ENCODE measurements at places on chromosomes 1 and 21.

DNA sequence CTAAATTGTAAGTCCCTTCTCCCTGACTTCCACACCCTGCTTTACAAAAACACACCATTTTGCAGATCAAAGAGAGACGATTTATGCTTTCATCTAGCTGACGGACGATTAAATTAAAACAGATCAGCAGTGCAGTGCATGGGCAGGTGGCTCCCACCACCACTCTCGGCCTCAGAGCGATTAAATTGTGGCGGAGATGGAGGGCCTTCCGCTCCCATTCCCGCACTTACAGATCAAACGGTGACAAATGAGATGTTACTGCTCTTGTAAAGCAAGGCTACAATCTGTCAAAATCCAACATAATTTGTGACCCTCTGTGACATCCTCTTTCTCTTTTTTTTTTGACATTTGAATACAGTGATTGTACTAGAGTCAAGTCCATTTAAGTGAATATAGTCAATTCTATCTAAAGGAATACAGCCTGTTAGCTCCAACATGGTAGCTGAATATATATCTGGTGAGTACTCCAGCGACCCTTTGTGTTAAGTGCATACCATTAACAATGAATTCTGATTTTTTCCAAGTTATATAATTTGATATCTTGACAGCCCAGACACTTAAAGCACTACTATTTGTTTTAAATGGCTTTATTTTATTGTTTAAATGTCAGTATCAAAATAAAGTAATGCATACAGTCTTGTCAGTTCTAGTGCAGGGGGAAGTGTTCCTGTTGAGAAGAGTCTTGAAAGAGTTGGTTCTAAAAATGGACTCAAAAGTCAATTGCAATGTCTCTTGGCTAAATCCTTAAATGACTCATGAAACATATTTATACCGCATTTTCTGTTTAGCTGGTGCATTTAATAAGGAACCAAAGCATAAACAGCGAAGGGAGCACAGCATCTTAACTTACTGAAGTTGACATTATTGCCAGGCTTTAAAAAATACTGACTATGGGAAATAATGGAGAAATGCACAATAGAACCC is 109.0 kb downstream of the ESRRG start:
- DNase-seq = no peak

GRCh38 chr1:36304970-36305914 is 926 bp upstream of the SH3D21 start:
- DNase-seq = no peak

DNA sequence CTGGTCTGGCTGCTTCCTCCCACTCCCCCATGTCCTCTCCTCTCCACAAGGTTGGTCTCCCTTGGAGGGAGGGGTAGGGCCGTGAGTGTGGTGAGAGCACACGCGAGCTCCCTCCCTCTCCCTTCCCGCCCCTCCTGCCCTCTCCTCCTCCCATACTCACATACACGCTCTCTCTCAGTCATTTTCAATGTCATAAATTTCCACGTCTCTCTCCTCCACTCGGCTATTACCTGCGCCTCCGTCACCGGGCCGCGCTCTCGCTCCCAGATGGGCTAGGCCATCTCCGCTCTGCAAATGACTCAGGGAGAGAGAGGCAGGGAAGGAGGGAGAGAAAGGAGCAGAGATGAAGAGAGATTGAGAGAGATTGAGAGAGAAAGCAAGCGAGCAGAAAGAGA is 36.7 kb upstream of the DMBX1 start:
- DNase-seq = no peak

GRCh38 chr1:70916034-70916427 is 131.6 kb downstream of the PTGER3 start:
- no peak for DNase-seq

DNA sequence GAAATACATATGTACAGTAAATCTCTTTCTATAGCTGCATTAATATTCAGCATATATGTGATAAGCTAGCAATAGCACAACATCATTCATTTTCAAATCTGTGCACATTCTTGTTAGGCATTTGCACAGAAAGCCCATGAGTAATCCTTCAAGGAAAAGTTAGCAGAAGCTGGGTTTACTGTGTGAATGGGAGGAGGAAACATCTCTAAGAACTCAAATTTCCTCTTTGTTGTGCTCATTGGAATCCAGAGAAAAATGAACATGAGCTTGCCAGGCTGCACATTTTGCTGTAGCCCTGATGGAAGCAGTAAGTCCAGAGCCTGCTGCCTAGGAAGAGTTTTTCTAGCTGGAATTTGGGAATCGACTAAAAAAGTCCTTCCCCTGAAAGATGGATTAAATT is 214.2 kb upstream of the FOXD3 start:
- DNase-seq = no peak

DNA sequence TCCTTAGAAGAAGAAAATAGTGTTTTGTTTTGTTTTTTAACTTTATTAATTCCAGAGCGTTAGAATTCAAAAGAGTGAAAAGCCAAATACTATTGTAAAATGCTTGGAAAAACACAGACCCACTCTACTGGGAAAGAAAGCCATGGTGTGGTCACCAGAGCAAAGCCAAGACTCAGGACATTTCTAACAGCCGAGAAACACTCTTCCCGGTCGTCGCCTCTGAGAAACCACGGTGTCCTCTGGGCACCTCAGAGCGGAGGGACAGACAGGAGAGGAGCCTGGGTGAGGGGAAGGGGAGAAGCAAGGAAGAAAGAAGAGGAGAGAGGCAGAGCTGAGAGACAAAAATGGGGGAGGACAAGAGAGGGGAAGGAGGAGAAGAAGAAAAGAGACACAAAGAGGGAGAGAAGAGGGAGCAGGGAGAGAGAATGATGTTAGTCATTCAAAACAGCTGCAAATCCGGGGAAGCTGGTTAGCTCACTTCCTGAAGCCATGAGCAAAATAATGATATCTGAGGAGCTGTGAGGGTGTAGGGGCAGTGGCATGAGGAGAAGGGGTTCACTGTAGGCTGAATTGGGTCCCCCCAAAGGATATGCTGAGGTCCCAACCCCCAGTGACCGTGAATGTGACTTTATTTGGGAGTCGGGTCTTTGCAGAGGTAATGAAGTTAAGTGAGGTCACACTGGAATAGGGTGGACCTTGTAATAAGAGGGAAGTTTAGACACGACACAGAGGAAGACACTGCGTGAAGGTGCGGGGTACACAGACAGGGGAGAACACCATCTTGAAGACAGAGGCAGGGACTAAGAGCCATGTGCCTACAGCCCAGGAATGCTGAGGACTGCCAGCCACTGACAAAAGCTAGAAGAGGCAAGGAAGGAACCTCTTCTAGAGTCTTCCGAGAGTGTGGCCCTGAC is 58.2 kb upstream of the DMRTB1 start:
- no peak for DNase-seq

DNA sequence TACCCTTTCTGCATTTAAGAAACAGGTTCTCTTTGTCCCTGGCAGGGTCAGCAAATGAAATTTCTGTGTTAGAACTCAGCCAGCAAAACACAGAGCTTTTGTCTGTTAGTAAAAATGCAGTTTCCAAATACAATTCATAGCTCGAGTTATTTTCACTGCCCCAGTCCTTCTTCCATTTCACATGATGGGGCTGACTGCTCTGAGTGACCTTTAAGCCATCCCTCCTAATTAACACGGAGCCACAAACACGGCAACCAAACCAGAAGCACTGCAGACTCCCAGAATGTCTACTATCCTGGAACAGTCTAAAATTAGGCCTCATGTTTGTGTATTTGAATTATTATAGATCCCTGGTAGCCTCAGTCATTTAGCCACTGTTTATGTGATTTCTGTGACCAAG is 99.1 kb upstream of the RGS4 start:
- DNase-seq = no peak

- DNase-seq = no peak
Observed at GRCh38 chr1:245158913-245159312, 4.1 kb downstream of the KIF26B start.

DNA sequence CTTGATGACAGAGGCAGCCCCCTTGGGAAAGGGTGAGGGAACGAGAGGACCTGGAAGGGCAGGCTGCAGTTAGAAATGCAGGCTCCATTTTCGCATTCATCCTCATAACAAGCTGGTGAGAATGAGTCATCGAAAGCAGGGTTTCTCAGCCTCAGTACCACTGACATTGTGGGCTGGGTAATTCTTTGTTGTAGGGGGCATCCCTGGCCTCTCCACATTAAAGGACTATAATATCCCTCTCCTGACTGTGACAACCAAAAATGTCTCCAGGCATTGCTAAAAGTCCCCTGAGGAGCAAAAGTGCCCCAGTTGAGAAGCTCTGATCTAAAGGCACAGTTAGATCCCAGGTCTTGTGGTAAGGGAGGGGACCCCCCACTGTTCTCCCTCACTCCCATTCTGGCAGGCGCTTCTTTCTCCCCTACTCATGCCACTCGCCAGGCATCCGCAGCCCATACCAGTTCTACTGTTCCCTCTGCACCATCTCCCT is 20.4 kb downstream of the KCNN3 start:
- no peak for DNase-seq

DNA sequence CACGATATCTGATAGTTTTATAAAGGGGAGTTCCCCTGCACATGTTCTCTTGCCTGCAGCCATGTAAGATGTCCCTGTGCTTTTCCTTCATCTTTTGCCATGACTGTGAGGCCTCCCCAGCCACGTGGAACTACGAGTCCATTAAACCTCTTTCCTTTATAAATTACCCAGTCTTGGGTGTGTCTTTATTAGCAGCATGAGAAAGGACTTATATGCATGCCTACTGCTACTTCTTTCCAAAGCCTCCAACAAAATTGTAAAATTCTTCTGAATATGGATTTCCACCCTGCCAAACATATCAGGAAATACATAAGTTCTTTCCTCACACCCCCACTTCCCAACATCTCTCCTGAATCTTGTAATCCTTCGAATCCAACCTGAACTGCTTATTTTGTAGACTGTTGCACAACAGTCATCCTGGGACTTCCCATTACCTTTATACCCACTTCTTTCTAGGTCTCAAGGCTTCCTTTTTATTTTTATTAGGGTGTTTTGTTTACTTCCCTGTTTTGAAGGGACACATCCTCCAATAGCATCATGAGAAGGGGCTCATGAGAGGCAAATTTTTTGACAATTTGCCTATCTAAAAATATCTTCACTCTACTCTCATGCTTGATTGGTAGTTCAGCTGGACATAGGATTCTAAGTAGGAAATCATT is 67.5 kb upstream of the MUTYH start:
- DNase-seq = no peak

GRCh38 chr21:22120616-22121266 is 1122.5 kb downstream of the NCAM2 start:
- DNase-seq = no peak

DNA sequence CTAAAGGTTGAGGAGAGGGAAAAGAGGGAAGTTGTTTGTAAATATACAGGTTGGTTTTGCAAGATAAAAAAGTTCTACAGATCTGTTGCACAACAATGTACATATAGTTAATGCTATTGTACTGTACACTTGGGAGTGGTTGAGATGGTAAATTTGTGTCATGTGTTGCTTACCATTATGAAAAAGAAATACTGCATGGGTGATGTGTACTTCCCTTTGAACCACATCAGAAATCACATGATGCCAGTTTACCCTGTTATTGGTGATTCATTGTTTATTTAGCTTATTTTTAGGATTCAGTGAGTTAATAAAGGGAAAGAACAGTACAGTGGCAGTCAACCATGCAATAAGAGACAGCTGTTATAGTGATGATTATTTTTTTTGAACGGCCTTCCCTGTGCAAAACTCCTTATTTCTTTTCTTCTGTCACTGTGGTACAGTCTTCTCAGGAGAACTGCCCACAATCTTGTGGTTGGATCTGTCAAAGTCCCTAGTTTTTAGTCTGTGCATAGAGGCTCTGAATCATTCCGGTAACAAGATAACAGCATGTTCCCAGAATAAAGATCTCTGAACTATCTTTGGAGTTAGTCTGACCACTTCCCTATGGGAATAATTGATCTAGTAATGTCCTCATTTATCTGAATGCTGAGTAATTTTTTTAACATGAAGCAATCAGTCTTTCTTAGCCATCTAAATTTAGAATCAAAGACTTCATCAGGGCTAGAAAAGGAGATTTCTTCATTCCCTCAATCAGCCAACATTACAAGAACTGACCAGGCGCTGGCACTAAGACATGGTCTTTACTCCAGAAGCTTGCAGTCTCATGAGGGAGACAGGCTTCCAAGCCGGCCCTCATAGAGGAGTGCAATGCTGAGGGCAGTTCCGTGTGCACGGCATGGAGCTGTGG is 84.2 kb downstream of the SH3GLB1 start:
- no peak for DNase-seq

Data from T-cell (primary cell).